ENCODE measurements at places on chromosomes 5 and 9. TPM values are rescaled to one million over a fixed set of nuclear protein-coding genes. Genes with fewer than 3 reads are reported as not detected.

DNA sequence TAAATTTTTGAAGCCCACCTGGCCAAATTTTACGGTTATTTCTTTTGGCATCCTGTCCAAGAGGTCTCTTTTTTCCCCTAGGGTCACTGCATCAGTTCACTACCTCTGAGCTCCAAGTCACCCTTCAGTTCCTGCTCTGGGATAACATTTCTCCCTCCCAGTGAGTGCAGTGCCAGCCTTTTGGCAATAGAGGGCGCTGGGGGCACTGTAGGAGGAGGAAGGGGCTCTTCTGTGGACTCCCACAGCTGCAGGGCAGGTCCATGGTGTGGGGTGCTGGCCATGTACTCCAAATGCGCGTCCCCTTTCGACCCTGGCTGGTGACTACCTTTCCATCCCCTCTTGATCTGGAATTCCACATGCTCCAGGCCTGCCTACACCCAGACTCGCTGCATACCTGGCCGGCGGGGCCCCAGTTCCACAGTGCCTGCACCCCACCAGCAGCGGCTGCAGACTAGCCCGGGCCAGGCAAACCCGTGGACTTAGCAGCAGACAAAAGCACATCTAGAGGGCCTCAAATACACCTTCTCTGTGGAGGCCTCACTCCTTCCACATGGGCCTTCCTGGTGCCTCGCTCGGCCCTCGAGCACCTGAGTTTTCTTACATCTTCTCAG lies 20.3 kb upstream of the NINJ1 start:
- DNase-seq = no peak

GRCh38 chr9:126894052-126894603 lies 20.5 kb upstream of the RALGPS1 start:
- DNase-seq = no peak

DNA sequence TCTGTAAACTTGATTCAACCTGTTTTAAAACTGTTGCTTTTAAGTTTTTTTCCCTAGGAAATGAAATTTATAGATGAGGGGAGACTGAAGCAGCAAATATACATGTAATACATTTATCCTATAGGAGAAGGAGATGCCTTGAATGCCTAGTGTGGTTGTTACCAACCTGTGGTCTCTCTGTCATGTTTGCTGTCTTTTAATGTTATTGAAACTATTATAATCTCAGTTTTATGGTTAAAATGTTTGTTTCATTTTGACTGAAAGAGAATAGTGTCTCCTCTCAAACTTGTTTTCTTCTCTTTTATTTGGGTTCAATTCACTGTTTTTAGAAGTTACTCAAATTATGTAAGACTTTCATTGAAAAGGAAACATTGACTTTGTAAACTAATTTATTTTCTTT lies 15.8 kb downstream of the MRPL22 start:
- no peak for DNase-seq

DNA sequence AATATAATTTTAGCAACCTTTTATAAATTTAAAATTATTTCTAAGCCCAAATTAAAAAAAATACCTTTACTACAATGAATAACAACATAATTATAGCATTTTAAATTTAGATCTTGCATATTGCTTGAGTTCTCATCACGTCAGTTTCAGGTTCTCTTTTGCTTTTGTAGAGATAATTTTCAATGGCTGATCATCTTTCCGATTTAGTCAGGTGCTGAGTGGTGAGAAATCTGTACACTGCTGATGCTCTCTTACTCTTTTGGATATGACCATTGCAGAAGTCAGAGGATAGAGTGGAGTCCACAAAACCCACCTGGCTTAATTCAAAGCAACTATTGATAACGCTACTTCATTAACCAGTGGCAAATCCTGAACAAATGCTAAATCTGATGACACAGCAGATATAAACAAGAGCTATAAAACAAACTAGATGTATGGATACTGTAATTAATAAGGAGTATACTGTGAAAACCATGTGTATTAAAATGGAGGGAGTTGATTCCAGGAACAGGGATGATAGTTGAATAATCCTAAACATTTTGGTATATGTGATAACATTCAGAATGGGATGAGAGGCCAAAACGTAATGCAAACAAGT lies 394.8 kb downstream of the CSNK1G3 start:
- DNase-seq = no peak

DNA sequence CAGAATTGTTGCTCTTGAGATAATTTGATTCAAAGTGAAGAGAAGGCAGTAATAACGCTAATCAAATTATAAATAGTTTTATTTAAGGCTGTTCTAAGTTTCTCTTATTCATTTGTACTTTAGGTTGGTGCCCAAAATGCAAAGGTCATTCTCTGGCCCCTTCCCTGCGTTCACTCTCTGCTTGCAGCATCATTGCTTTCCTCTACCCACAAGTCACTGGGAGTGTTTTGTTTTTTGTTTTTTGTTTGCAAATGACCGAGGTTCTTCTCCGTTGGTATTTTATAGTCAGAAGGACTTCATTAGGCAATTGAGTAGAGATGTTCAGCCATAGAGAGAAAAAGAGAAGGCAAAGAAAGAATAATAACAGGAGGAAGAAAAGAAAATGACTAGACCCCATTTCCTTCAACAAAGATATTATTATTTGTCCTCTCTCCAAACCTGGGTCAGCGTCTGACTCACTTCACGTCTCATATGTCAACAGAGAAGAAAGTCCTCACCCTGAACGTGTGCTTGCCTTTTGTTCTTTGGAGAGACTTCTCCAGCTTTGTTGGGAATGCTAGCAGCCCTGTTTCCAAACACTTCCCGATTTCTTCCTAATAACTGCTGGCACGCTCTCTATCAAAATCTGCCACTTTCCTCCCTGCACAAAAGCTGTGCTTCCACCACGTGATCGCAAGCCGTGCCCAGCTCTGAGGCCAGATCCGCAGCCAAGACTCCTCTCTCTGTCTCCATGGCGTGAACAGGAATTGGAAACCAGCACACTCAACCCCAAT lies 119.8 kb downstream of the EBF1 start:
- DNase-seq = no peak

DNA sequence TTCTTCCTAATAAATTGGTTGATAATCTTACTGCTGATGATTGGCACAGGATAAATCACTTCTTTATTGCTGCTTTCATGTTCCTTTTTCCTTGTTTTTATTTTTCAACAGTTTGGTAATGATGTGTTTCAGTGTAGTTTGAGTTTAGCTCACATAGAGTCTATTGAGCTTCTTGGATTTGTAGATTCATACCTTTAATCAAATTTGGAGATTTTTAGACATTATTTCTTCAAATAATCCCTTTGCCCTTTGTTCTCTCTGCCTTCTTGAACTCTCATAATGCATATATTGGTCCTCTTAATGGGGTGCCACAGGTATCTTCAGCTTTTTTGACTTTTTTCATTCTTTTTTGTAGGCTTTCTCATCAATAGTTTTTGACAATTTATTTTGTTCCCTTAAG lies 275.3 kb downstream of the TLE4 start:
- DNase-seq = no peak

DNA sequence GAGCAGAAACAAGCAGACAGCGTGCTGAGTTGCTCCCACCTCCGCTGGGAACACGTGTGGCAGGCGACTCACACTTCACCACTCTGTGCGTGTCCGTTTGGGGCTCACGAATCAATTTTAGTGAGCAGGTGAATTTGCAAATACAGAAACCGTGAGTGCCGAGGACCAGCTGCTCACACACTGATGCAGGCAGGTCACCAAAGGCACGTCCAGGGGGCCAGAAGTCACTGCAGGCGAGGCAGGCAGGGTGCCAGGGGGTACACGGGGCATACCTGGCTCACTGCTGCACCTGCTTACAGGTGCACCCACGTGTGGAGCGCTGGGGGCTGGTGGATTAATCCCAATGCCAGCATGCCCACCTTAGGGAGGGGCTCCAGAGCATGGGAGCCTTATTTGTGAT lies 68.8 kb downstream of the ZNF354C start:
- no peak for DNase-seq

SLC34A3 gene
- 0.54 TPM for total RNA-seq

BNC2 gene
- 16.1 TPM for total RNA-seq

PCDHA2 gene
- total RNA-seq = not detected

SLC6A7 gene
- not detected for total RNA-seq

All from thoracic aorta (tissue), 2 donors.